ENCODE measurements at places on chromosomes 5 and 9. TPM values are rescaled to one million over a fixed set of nuclear protein-coding genes. Genes with fewer than 3 reads are reported as not detected.

DNA sequence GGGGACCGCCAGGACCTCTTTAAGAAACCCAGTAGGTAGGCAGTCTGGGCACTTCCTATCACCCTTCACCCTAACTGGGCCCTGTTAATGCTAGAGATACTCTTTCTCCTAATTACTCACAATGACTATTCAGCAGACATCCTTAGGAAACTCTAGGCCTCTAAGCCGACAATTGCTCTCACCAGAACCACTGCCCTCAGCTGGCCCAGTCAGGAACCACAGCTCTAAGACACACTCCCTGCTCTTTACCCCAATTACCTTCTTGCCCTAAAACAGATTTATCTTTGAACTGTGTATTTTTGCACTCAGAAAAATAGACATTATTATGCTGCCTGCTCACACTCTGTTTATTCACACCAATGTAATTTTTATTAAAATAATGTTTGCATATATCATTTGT, 432.6 kb upstream of the SLC30A5 start:
- H3K4me3 ChIP-seq: no peak overlapping the region
- H3K4me1 ChIP-seq: no peaks in the 10 kb centered on the region
- no peaks in the 10 kb centered on the region for H3K36me3 ChIP-seq
- DNase-seq: no peak
- no peaks in the 10 kb centered on the region for H3K27me3 ChIP-seq
- H3K27ac ChIP-seq: no peak overlapping the region

- H3K27ac ChIP-seq: no peak overlapping the region
- H3K4me3 ChIP-seq: no peak overlapping the region
- H3K27me3 ChIP-seq: no peaks in the 10 kb centered on the region
- DNase-seq: no peak
- H3K36me3 ChIP-seq: no peaks in the 10 kb centered on the region
- H3K4me1 ChIP-seq: no peaks in the 10 kb centered on the region
Observed at GRCh38 chr9:18188971-18189370, 285.0 kb upstream of the ADAMTSL1 start.

DNA sequence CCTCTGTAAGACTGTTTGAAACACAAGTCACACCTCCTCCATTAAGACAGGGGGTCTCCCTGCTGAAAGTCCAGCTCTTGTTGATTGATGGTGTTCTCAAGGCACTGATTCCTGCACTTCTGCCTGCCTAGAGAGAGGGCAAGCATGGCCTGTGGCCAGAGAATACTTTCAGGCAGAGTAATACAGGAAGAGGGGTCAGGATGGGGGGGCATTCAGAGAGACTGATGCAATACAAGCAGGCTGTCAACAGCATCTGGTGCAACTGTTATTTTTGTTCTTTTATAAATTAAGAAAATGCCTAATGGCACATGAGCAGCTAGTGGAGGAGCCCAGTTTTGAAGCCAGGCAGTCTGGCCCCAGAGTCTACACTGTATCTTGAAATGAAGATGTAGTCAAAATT, 302.2 kb downstream of the DIRAS2 start:
- H3K4me3 ChIP-seq: no peak overlapping the region
- H3K27me3 ChIP-seq: peaks cover 27% of the 10 kb centered on the region
- H3K4me1 ChIP-seq: no peaks in the 10 kb centered on the region
- no peaks in the 10 kb centered on the region for H3K36me3 ChIP-seq
- no peak overlapping the region for H3K27ac ChIP-seq

- no peaks in the 10 kb centered on the region for H3K27me3 ChIP-seq
- no peak overlapping the region for H3K27ac ChIP-seq
- DNase-seq: no peak
- no peak overlapping the region for H3K4me3 ChIP-seq
Observed at GRCh38 chr5:129945028-129945427, 40.8 kb downstream of the CHSY3 start.

DNA sequence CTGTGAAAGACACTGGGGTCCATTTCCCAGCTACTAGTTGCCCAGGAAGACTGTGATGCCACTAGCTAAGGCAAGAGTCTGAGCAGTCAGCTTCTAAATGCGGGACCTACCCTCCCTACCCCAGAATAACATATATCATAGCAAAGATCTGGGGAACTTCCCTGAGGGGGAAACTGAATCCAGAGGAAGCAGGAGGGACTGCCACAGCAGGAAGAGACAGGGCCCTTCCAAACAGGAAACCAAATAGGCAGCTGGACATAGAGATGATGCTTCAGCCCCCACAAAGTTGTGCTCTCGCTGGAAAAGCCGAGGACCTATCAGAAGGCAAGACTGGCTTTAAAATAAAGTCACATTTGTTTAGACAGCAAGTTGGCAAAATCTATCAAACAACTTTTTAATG, 51.1 kb downstream of the KLHL3 start:
- no peaks in the 10 kb centered on the region for H3K27me3 ChIP-seq
- H3K4me1 ChIP-seq: no peaks in the 10 kb centered on the region
- no peak for DNase-seq
- peaks cover 25% of the 10 kb centered on the region for H3K36me3 ChIP-seq
- H3K4me3 ChIP-seq: no peak overlapping the region

DNA sequence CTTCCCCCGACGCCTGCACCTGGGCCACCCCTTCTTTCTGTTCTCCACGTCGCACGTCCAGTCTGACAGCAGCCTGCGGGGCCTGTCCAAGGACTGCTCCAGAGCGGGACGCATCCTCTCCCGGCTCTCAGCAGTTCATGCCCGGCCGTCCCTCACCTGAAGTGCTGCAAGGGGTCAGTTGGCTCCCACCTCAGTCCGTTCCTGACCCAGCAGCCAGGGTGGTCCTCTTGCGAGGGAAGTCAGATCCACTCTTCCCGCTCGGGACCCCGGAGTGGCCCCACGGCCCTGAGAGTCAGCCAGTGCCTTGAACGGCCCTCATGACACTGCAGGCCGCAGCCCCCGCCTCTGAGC, 249.7 kb upstream of the IRX4 start:
- no peak overlapping the region for H3K4me3 ChIP-seq
- H3K36me3 ChIP-seq: no peaks in the 10 kb centered on the region
- H3K27me3 ChIP-seq: peaks cover 8% of the 10 kb centered on the region

GRCh38 chr9:2663461-2664173, 42.0 kb downstream of the VLDLR start:
- no peak for DNase-seq
- peaks cover 4% of the 10 kb centered on the region for H3K4me1 ChIP-seq
- no peak overlapping the region for H3K4me3 ChIP-seq
- peaks cover 1% of the 10 kb centered on the region for H3K36me3 ChIP-seq

- H3K4me3 ChIP-seq: no peak overlapping the region
- peaks cover 75% of the 10 kb centered on the region for H3K36me3 ChIP-seq
- no peak for DNase-seq
- H3K27ac ChIP-seq: peak overlapping the region; percentile 23
- peaks cover 25% of the 10 kb centered on the region for H3K4me1 ChIP-seq
- H3K27me3 ChIP-seq: no peaks in the 10 kb centered on the region
Observed at GRCh38 chr9:99921875-99922710, 15.6 kb downstream of the STX17 start.

GRCh38 chr9:14573319-14573718, 119.9 kb downstream of the ZDHHC21 start:
- no peak overlapping the region for H3K27ac ChIP-seq
- DNase-seq: no peak
- H3K4me1 ChIP-seq: no peaks in the 10 kb centered on the region
- no peak overlapping the region for H3K4me3 ChIP-seq
- H3K36me3 ChIP-seq: peaks cover 4% of the 10 kb centered on the region
- peaks cover 4% of the 10 kb centered on the region for H3K27me3 ChIP-seq

DNA sequence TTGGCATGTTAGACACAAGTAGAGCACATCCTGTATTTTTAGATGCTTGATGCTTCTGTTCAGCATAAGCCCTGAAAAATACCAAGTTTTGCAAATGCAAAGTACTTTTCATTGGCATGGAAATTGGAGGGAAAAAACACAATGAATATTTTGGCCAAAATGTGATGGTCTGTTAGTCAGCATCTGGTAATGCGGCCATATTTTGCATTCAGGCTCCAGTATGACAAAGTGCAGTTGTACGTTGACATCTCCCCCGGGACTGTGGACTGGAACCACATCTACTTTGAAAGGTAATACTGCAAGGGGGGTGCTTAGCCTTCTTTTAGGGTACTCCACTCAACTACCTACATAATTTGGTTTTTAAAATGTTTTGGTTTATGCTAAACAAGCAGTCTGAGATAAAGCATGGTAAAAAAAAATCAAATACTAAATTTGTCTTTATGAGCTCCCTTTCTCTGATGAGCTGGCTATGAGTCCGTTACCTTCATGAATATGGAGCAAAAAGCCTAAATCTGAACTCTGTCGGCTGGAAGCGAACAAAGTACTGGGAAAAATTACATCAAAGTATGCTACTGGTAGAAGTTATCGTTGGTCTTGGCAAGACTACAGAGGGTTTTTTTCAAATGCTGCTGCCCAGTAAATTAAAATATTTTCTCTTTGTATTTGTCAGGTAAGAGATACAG, 297.0 kb downstream of the ARHGEF28 start:
- no peaks in the 10 kb centered on the region for H3K4me1 ChIP-seq
- peaks cover 3% of the 10 kb centered on the region for H3K27me3 ChIP-seq
- no peak overlapping the region for H3K27ac ChIP-seq
- no peak for DNase-seq
- no peak overlapping the region for H3K4me3 ChIP-seq

DNA sequence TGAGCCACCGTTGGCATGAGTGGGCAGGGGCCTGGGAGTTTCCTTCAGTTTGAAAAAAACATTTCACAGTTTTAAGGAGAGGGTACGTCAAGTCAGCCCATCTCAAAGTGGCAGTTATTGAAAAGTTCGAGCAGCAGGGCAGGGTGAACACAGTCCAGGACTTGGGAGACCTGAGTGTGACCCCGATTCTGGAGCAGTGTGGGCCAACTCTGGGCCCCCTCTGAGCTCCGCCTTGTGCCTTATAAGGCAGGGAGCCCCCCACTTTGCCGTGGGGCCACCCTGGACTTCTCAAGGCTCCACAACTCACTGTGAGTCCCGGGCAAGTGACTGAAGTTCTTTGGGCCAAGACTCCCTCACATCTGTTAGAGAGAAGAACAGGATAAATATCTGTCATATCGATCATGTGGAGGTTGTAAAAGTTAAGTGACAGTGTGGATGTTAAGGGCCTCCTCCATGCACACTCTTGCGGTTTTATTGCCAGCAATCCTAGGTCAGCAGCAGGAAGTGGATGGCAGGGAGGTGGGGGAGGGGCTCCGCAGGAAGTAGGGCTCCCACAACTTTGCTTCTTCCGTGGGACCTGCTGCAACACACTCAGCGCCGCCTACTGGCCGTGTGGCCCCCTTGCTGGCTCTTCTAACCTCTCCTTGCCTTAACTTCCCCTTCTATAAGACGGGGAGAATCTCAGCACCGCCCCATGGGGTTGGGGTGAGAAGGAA, 38.4 kb downstream of the HRH2 start:
- H3K27me3 ChIP-seq: no peaks in the 10 kb centered on the region
- peaks cover 22% of the 10 kb centered on the region for H3K36me3 ChIP-seq
- H3K4me1 ChIP-seq: peaks cover 28% of the 10 kb centered on the region
- peak overlapping the region; percentile 68 for H3K27ac ChIP-seq
- peak; percentile 81 for DNase-seq

GRCh38 chr5:178293400-178293799, 60.8 kb upstream of the PHYKPL start:
- H3K36me3 ChIP-seq: no peaks in the 10 kb centered on the region
- no peak overlapping the region for H3K4me3 ChIP-seq
- H3K27ac ChIP-seq: no peak overlapping the region
- no peaks in the 10 kb centered on the region for H3K4me1 ChIP-seq
- no peak for DNase-seq

DNA sequence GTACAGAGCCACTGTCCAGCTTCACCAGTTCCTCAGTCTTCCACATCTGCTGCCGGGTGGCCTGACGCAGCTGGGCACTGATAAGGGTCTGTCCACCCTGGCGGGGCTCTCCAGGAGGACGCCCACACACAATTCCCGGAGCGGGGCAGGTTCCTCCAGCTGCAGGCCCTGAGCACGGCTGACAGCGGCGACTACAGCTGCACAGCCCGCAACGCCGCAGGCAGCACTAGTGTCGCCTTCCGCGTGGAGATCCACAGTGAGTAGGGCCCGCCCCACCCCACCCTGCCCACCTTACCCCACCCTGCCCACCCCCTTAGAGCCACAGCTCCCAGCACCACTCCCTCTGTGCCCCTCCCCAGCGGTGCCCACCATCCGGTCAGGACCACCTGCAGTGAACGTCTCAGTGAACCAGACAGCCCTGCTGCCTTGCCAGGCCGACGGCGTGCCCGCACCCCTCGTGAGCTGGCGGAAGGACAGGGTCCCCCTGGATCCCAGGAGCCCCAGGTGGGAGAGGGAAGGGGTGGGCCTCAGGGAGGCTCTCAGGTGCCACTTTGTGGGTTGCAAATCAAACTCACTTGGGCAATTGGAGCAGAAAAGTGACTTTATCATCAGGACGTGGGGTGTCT, 48.8 kb upstream of the ASS1 start:
- H3K4me1 ChIP-seq: no peaks in the 10 kb centered on the region
- no peak overlapping the region for H3K27ac ChIP-seq
- H3K4me3 ChIP-seq: no peak overlapping the region

The KIF24 gene
- total RNA-seq: 6.6 TPM

The C8G gene
- total RNA-seq: 3.6 TPM

The SLC6A18 gene
- not detected for total RNA-seq

The KLF9 gene
- total RNA-seq: 16.2 TPM

The PKN3 gene
- total RNA-seq: 9.6 TPM

The HBEGF gene
- 12.8 TPM for total RNA-seq

Data from activated naive CD8-positive, alpha-beta T cell treated with anti-CD3 and anti-CD28 coated beads, Interleukin-2, amount 10 ng/mL, durations not matched to agents 7 days and 5 days (primary cell).